ENCODE measurements at places on chromosomes 1 and 21.
A peak's percentile ranks its signal among the peaks of the same experiment; 100 is the strongest.

DNA sequence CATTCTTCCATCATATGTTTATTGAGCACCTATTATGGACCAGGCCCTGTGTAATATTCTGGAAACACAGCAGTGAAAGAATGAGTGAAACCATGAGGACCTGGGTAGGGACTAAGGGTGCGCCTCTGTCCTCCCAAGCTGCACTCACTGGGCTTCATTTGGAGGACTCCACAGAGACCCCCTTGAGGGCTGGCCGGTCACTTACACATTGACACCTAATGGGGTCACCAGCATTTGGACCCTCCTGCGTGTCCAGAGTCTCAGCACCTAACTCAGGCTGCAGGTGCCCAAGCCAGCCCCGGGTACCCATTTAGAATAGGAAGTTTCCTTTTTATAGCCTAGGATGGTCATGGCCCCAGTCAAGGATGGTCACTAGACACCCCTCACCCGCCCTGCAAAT lies 2.8 kb upstream of the FNDC5 start:
- DNase-seq: no peak

DNA sequence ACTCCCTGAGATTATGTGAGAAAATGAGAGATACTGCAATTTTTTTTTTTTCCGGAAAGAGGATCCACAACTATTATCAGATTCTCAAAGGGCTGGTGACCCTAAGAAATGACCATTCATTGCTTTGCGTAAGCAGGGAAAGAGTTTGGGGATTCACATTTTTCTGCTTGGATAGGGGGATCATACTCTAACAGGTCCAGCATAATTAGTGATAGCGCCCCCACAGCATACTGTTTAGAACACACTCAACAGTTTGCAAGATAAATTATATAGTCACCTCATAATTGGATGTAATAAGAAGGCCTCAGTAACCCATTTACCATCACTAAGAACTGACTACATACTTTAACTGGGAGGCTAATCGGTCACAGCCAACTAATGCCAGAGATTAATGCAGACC lies 1.9 kb downstream of the CCT3 start:
- DNase-seq: no peak

GRCh38 chr1:247281001-247281574 lies 25.2 kb downstream of the VN1R5 start:
- DNase-seq: no peak

DNA sequence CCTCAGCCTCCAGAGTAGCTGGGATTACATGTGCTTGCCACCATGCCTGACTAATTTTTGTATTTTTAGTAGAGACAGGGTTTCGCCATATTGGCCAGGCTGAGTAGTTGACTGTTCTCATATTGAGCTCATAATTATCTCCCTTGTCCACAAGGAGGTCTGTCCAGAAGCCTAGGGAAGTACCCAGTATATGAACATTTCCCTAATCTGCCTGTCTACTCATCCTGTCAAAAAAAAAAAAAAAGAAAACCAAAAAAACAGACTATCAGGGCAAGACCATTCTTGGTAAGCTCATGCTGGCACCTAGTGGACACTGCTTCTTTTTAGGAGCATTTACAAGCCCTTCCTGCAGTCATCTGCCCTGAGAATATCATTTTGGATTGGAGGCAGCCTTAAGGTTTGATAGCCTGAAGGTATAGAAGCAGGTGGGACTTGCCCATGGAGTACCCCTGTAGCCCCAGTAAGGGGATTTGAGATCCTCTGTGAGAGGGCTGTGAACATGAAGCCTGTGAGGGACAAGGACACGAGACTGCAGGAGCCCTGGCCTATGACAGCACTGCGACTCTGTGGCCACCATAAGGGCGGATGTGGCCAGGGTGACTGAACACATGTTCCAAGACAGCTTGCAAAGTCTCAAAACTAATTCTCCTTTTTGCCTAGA lies 10.8 kb upstream of the DUSP12 start:
- peak; percentile 91 for DNase-seq

GRCh38 chr1:215523128-215523861 lies 43.8 kb upstream of the KCTD3 start:
- no peak for DNase-seq

GRCh38 chr1:202247104-202247503 lies 53.5 kb downstream of the LGR6 start:
- no peak for DNase-seq

DNA sequence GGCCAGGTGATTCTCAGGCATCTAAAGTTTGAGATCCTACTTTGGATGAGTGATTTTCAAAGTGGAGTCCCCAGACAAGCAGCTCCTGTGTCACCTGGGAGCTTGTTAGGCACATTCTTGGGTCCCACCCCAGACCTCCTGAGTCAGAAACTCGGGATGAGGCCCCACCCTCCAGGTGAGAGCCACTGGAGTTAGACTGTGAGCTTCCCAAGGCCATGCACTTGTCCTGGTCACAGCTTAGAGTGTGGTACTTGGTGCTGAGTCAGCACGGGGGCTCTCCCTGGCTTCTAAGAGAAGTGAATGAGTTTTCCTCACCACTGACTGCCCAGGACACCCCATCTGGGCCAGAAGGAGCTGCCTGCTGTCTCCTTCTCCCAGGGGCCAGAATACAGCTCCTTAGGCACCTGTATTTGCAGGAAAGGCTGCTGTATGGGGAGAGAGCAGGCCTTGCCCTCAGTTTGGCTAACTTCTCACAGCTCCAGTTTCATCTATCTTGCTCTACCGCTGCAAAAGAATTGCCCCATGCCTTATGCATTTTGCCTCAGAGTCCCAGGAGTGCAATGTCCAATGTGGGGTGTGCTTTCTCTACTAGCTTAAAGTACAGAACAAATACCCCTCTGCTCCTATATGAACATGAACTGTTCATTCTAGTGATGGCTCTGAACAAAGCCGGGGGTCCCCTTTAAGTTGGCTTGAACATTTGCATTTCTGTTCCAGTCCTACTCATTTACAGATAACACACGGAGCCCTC lies 98.1 kb downstream of the PSMG1 start:
- DNase-seq: no peak

- no peak for DNase-seq
Measured at GRCh38 chr1:59243550-59243949, 53.3 kb upstream of the FGGY start.

DNA sequence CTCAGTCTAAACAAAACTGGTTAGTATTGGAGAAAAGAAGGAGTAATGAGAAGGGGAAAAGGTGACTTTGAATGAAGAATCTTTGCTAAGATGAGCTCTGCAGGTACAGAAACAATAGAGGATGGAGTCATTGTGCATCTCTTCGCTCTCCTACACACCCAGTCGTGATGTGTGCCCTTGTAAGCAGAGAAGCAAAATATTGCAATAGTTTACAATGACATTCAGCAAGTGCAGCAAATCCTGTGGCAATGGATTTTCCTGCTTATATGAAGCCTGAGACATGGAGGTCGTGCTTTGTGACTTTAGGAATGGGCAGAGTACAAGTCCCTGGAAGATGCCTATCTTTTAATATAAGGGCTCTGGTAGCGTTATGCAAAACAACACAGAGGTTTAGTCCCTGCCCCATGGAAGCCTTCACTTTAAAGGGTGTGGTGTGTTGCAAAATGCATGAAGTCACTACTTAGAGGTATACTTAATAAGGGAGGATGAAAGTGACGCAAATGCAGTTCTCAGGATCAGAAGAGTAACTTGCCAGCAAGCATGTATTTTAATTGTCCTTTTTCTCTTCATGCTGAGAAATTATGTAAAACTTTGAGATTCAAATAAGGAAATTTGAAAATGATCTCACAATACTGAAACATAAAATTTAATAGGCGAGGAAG lies 88.0 kb upstream of the IVNS1ABP start:
- peak; percentile 56 for DNase-seq

- peak; percentile 51 for DNase-seq
Measured at GRCh38 chr1:43781574-43781973, 74.2 kb downstream of the ST3GAL3 start.

DNA sequence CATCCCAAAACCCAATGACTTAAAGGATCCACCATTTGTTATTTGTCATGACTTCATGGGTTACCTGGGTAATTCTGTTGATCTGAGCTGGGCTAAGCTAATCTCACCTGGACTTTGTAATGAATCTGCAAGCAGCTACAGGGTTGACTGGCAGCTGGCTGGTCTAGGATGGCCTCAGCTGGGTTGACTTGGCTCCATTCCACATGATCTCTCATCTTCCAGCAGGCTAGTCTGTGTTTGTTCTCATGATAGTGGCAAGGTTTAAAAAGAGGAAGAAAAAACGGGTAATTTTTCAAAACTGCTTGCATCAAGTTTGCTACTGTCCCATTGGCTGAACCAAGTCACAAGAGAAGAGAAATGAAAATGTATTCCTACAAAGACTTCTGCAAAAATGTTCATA lies 24.8 kb upstream of the ZMYM4 start:
- DNase-seq: peak; percentile 78

DNA sequence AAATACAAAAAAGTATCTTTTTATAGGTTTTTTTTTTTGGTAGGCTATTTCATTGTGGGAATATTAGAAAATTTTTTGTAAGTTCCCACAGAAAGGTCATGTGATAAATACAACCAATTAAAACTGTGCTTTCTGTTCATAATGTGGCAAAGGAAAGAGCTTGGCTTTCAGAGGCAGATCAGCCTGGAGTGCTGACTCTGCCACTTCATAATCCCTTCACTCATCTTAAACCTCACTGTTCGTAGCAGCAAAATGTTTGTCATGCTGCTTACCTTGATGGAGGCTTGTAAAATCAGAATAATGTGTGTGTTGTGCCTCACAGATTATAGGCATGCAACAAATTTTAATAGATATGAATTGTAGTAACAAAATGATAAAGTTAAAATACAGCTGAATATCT lies 176.8 kb downstream of the ZP4 start:
- no peak for DNase-seq

DNA sequence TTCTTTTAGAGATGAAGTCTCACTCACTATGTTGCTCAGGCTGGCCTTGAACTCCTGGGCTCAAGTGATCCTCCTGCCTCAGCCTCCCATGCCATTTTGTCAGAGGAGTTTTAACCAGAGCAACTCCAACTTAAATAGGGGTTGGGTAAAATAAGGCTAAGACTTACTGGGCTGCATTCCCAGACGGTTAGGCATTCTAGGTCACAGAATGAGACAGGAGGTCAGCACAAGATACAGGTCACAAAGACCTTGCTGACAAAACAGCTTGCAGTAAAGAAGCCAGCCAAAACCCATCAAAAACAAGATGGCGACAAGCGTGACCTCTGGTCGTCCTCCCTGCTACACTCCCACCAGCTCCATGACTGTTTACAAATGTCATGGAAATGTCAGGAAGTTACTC lies 5.7 kb upstream of the DNAH14 start:
- DNase-seq: no peak

- no peak for DNase-seq
Measured at GRCh38 chr1:11741919-11742558, 6.1 kb downstream of the AGTRAP start.

DNA sequence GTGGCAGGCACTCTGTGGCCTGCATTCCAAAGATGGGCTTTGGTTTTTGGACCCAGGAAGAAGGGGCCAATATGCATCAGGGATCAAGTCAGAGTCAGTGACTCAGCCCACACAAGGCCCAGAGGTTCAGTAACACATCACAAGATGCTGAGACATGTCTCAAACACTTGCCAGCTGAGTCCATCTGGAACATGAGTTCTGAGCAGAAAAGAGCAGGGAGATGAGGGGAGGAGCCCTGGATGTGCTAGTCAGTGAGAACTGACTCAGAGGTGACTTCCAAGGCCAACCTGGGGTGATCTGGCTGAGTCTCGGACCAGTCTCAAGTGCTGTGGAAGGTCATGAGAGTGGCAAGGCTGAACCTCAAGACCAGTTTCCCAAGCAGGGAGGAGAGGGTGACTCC lies 150.1 kb downstream of the CDC7 start:
- no peak for DNase-seq

DNA sequence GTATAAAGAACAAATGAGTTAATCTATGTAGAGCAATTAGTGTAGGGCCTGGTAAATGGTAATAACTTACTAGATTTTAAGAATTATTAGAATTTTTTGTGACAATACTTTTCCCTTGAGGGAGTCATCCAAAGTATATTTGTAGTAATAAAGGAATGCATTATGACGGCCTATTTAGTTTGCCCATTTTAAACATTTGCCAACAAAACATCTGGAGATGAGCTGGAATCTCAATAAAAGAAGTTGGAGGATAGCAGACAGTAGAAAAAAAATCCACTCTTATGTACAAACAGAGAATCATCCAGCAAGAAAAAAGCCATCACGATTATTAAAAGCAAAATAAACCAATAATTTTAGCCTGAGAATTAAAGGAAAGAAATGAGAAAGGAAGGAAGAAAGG lies 567.3 kb upstream of the ADAMTS5 start:
- no peak for DNase-seq

GRCh38 chr1:243428617-243429342 lies 172.9 kb downstream of the SDCCAG8 start:
- DNase-seq: no peak

GRCh38 chr1:209595028-209595427 lies 11.5 kb downstream of the CAMK1G start:
- no peak for DNase-seq

DNA sequence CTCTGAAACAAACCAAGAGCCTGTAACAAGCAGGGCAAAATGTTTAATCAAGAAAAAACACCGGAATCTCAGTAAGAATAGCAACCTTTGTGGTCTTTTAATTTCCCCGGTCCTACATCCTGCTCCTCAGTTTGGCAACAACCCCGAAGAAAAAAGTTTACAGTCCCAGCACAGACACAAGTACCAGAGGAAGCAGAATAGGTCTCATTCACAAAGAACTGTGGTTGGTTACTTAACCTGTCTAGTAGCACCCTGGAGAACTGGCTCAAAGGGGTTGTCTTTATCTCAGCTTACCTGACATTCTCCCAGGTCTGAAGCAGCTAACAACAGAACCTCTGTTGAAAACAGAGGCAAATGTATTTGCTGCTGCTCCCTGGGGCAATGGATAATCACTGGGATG lies 399.3 kb downstream of the AJAP1 start:
- no peak for DNase-seq

DNA sequence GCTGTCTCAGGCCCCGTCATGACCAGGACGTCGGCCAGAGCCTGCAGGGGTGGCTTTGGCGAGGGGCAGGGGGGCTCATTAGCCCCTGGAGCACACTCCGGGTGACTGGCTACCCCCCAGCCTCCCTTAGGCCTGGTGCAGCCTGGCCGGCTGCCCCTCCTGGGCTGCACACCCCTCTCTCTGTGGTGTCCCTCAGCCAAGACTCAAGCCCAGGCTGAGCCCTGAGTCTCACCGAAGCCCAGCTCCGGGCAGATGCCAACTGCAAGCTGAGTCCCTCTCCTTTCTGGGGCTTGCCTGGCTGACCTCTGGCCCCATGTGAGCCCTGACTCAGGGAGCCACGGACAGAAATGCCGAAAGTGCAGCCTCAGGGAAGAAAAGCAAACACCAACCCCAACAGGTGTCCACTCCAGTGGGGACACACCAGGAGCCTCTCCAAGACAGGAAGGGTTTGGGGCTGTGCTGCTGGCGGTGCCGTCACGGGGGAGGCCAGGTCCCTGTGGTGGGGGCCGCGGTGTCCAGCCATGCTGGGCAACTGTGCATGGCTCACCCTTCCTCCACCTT lies 5.3 kb upstream of the IBA57 start:
- no peak for DNase-seq

All from CD14-positive monocyte (primary cell).